ENCODE measurements at places on chromosomes 4 and X.

- DNase-seq: no peak
These were observed 109.0 kb upstream of the AADAT start for GRCh38 chr4:170198747-170199146.

DNA sequence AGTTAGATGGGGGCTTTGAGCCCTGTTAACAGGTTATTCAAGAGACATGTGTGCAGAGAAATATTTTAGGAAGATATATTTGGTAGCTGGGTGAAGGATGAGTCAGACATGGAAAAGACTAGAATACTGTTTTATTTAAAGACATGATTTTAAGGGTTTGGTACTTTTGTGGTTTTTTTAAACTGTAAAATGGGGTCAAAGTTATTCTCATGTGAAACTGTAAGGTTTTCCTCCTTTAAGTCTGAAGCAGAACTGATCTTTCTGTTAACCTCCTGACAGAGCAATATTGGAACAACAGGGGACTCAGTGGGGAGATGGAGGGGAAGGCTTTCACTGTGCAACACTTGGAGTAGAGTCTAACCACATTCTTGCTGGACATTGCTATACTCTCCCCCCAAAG, 112.4 kb upstream of the LSM6 start:
- no peak for DNase-seq

GRCh38 chr4:184419976-184420375, 54.4 kb downstream of the IRF2 start:
- no peak for DNase-seq

DNA sequence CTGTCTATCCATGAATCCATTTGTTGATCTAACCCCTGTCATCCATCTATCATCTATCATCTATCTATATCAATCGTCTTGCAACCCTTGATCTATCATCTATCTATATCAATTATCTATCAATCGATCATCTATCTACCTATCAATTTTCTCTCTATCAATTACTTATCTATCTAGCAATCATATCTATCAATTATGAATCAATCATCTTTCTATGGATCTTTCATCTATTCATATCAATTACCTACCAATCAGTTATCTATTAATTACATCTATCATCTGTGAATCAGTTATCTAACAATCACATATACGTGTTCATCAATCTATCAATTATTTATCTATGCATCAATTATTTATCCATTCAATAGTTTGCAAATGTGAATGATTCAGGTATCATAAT, 24.5 kb upstream of the ASMTL start:
- no peak for DNase-seq

GRCh38 chr4:76689145-76689817, 208.7 kb downstream of the SOWAHB start:
- DNase-seq: no peak

Measured in bone marrow (tissue), 2 donors.